ENCODE measurements at places on chromosomes 5 and 9. TPM values are rescaled to one million over a fixed set of nuclear protein-coding genes. Genes with fewer than 3 reads are reported as not detected.

Gene LCN2
- not detected for total RNA-seq

Gene CDH9
- total RNA-seq: not detected

Gene TNFSF8
- 1.9 TPM for total RNA-seq

Gene ZNF300
- 7.4 TPM for total RNA-seq
